ENCODE measurements at places on chromosomes 12 and 14.

GRCh38 chr14:34857689-34858449 is 17.3 kb downstream of the BAZ1A start:
- DNase-seq = no peak

- no peak for DNase-seq
Observed at GRCh38 chr12:22729431-22729956, 104.5 kb downstream of the ETNK1 start.

DNA sequence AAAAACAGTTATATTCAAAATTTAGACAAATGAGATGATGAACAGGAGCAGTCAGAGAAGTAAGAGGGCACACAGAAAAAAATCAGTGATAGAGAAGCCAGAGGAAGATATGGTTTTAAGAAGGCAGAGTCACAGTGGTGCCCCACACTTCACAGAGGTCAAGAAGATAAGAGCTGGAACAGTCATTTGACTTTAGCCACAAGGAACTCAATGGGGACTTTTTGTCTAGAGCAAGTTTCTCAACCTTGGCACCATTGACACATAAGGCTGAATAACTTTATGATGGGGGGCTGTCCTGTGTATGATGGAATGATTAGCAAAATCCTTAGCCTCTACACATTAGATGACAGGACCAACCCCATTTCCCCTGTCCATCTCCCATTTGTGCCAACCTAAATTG is 172.8 kb upstream of the PLEKHG7 start:
- DNase-seq = no peak

GRCh38 chr14:41718477-41719166 is 111.9 kb downstream of the LRFN5 start:
- no peak for DNase-seq

GRCh38 chr12:115349711-115350110 is 665.7 kb upstream of the TBX3 start:
- DNase-seq = no peak

DNA sequence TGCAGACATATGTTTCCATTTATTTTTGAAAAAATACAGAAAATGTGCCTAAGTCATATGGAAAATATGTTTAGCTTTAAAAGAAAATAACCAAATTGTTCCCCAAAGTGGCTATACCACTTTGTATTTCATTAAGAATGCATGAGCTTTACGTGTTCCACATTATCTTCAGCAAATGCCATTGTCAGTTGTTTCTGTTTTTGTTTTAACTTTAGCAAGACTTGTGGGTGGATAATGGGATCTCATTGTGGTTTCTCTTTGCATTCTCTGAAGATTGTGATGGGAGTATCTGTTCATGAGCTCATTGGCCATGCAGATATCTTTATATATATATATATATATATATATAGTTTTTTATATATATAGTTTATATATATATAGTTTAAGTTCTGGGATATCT is 181.5 kb downstream of the CCER1 start:
- no peak for DNase-seq

DNA sequence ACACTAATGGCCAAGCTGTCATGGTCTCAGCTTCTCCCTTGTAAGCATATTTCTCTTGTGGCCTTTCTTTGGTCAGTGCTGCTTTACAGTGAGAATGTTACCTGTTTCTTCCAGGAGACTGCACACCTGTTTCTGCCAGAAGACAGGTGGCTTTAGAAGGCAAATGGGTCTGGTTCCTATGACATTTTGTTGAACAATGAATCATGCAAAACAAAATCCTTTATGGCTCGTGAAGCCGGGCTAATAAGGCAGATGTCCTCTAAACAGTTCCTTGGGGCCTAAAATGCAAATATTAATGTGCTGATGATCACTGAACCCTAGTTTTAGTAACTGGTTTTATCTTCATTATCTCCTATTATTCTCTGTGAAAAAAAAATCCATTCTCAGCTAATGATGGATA is 927.6 kb downstream of the GALC start:
- DNase-seq = no peak

- peak; percentile 38 for DNase-seq
Observed at GRCh38 chr12:94532490-94533422, 73.1 kb upstream of the CEP83 start.

DNA sequence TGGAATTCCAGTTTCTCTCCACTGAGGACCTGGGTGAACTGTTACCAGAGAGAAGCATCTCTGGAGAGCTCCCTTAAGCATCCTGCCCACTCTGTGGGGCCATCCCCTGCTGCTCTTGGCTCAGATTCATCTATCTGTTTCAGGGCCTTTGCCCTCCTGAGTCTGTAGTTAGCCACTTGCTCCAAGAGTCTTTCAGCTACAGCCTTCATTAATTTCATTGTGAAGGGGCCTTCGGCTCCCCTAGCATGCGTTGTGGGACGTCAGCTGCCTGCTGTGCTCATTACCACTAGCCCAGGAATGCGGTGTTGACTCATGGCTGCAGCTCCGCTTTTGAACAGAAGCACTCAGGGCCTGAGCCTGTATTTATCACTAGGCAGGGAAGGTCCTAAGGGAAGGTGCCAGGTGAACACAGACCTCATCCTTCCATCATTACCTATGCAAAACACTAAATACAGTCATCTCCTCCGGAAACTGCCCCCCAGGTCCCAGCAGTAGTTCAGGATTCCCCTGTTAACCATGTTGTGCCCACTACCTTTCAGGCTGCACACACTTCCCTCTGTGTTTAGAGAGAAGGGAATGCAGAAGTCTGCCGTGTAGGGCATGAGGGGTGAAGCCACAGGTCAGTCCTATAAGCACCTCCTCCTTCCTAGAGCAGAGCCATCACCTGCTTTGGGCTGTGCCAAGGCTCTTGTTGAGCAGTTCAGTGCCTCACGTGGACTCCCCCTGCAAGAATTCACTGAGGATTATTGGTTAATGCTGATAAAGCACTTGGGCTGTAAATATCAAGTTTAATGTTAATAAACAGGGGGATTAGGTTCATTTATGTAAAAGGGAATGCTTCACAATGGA is 191.4 kb downstream of the CACNA1C start:
- DNase-seq = no peak

GRCh38 chr14:92898566-92899131 is 24.3 kb upstream of the CHGA start:
- DNase-seq = no peak

- no peak for DNase-seq
Observed at GRCh38 chr14:59342516-59343484, 122.4 kb downstream of the GPR135 start.

- no peak for DNase-seq
Observed at GRCh38 chr14:89461256-89461655, 44.2 kb upstream of the FOXN3 start.

GRCh38 chr12:53538209-53538689 is 31.0 kb upstream of the NPFF start:
- DNase-seq = no peak

- DNase-seq = no peak
Observed at GRCh38 chr12:6069437-6070093, 54.9 kb downstream of the VWF start.

DNA sequence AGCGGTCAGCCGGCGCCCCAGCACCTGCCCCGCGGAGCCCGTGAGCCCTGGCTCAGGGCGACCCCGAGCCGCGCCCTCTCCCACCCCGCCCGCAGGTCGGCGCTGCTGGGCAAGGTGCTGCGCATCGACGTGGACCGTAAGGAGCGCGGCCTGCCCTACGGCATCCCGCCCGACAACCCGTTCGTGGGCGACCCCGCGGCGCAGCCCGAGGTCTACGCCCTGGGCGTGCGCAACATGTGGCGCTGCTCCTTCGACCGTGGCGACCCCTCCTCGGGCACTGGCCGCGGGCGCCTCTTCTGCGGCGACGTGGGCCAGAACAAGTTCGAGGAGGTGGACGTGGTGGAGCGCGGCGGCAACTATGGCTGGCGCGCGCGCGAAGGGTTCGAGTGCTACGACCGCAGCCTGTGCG is 14.4 kb downstream of the HHIPL1 start:
- DNase-seq = no peak

DNA sequence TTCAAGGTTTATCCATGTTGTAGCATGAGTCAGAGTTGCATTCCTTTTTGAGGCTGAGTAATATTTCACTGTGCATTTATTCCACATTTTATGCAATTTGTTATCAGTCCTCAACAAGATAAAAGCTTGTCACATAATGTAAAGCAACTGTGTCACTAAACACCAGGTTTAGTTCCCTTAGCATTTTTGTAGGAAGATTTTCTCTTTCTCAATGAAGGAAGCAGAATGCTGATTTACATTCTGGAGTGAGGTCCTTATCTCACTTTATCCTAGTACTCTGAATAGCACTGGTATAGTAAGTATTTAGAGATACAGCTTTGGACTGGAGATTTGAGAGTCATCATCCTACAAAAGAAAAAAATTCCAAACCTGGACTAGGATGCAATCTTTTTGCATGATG is 9.8 kb upstream of the EXD2 start:
- no peak for DNase-seq

DNA sequence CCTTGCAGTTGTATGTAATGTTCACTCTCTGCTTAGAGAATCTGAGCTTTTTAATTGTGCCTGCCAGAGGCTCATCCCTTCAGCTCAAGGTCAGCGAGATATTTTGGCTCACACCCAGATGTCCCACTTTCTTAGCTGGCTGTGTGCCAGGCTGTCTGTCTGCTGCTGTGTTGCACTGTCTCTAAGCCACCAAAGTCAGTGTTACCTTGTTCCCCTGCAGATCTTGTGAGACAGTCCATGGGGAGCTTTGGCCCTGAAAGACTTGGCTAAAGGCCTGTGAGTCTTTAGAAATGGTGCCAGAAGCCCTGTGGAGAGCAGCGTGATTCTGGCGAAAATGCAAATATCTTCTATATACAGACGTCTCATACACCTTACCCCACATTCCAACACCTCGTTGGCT is 293.7 kb downstream of the TTC6 start:
- DNase-seq = no peak

- DNase-seq = no peak
Observed at GRCh38 chr14:67581643-67582042, 18.4 kb downstream of the PIGH start.

GRCh38 chr12:62673028-62673815 is 206.6 kb downstream of the MON2 start:
- no peak for DNase-seq

All from hematopoietic multipotent progenitor cell treated with erythropoietin and hydrocortisone succinate and interleukin-3 and kit ligand, for 15 days (in vitro differentiated cells).